NB4 (cell line): ENCODE measurements at places on chromosomes 2 and 18.

DNA sequence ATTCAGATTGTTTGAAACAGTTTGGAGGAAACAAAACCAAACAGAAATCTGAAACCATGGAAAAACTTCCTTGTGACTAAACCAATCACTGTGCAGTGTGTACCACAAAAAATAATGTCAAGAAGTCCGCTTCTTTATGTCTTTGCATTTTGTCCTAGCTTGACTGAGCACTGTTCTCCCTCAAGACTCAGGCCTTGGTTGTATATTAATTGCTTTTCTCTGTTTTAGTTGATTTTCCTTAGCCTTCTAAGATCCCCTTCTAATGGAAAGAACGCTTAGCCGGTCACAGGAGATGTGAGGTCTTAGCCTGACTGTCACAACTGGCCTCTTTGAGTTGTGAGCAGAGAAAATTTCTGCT lies 56.6 kb downstream of the LCLAT1 start:
- DNase-seq = no peak

- peak; percentile 63 for DNase-seq
Observed at GRCh38 chr2:156340804-156341451, 8.4 kb upstream of the NR4A2 start.

DNA sequence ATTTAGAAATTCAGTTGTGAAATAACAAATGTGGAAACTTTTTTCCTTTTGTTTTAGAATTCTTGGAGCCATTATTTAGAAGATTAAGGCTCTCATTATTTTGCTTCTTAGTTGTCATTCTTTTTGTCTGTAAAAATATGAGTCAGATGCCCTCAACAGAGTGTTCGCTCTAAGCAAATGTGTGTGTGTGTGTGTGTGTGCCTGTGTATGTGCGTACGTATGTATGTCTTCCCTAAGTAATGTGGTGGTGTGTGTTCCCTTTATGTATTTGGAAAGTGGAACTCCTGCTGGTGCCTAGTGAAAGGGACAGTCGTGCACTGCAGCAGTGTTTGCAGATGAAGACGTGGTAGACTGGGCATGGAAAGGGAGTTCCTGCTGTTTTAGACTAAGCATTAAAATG lies 27.5 kb downstream of the ZNF407 start:
- no peak for DNase-seq

GRCh38 chr18:22681908-22682307 lies 251.2 kb upstream of the RBBP8 start:
- DNase-seq = no peak

DNA sequence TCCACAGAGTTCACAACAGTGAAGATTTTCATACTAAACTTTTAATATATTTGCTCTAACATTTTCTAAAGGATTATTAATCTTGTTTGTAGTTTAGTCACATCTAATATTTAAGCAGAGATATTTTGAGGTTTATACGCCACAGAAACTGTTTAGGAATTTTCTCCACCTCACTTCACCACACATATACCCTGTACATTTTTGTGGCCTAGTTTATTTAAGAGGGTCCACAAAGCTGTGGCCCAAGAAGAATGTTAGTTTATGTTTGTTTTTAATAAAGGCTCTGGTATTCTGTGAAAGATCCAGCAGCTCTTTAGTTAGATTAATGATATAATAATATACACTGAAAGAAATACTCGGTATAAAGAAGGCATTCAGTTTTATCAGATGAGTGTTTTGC lies 132.7 kb upstream of the TTC27 start:
- DNase-seq = no peak

GRCh38 chr2:134020608-134021007 lies 233.3 kb upstream of the MGAT5 start:
- DNase-seq = peak; percentile 20

DNA sequence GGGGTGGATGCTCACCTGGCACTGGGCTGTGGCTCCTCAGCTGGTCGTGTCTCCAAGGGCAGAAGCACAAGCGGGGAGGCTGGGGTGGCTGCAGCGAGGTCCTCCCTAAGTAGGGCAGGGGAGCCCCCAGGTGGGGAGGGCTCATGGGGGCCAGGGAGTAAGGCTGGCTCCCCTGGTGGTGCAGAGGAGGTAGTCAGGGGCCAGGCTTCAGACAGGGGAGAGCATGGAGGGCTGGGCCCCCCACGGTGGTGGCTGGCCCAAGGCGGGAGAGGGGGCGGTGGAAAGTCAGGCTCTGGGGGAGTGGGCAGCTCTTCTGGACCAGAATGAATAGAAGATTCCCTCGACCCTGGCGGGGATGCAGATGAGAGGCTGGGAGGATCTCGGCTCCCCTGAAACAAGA lies 8.1 kb upstream of the SFXN5 start:
- DNase-seq = no peak

DNA sequence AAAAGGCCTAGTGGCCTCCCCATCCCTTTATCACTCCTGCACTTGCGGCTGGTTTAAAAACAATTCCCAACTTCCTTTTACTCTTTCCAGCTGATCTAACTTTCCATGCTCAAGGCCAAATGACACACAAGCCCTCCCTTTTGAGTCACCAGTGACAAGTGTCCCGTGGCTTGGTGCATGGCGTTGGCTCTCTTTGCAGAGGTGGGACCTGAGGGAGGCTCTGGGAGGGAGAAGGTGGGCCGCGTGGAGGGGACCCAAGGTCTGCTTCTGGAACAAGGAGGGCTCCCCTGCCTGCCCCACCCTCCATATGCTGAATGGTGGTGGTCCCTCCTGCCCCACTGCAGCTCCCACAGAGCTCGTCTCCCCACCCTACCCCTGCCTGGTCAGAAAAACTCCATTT lies 30.8 kb upstream of the HPCAL1 start:
- DNase-seq = no peak

GRCh38 chr2:201204655-201205514 lies 21.9 kb downstream of the CASP10 start:
- DNase-seq = no peak

DNA sequence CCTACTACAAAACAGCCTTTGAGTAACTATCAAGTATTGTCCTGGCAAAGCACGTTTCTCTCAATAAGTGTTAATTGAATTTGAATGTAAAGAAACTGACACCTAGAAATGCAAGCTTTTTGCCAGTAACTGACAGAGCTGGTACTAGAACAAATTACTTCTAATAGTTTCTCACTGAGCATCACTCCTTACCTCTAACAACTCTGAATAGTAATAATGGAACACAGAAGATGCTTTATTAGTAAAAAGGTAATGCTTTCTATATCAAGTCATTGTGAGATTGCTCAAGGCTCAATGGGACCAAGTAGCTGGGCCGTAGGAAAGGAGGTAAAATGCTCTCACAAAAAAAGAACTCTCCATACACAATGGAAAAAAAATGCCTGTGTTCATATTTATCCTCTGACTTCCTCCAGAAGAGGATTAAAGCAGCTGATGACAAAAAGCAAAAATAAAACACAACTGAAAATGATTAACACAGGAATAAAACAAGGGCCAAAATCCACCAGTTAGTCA lies 11.8 kb downstream of the RASGRP3 start:
- no peak for DNase-seq

DNA sequence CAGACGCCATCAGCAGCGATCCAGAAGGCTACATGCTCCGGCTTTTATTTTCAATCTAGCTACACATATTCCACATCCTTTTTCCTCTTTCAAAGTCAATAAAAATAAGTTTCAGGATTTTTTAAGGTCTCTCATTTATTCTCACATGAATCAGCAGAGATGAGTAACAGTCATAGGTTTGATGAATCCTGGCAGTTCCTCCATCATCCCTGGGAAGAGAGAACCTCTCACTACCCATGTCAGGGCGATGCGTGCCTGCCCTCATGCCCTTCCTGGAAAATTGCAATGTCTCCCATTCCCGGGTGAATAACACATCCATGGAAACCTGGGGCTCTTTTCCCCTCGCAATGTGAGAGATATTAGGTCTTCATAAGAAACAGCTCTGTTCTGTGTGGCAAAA lies 301.1 kb upstream of the SMIM21 start:
- DNase-seq = no peak

GRCh38 chr2:199462956-199463692 lies 5.4 kb upstream of the SATB2 start:
- DNase-seq = peak; percentile 85

GRCh38 chr18:5253910-5254309 lies 41.6 kb downstream of the ZBTB14 start:
- DNase-seq = no peak

DNA sequence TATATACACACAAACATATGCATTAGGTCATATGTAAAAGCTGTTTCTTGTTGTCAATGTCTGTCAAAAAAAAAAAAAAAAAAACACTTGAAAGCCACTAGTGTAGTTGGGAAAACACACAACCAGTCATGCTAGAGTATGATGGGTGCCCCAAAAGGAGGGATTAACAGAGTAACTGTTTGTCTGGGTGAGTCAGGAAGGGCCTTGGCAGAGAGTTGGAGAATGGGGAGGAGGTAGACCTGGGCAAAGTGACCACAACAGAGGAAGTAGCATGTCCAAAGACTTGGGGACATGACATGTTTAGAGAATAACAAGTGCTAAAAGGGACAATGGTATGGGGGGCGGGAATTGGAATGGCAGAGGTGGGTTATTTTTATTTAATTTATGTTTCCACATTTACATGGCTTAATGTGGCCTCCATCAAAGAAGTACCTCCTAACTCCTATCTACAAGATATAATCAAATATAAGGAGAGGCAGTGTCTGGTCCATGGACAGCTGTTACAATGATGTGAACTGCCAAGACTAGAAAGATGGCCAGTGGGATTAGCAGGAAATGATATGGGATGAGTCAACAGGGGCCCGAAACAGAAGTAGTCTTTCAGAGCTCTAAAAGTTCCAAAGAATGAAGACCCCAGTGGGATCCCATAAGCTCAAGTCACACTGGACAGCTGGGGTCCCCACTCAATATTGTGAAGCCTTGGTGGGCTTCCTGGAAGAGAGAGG lies 99.9 kb upstream of the ZFP36L2 start:
- DNase-seq = peak; percentile 67
